ENCODE measurements at places on chromosomes 6 and 20.

DNA sequence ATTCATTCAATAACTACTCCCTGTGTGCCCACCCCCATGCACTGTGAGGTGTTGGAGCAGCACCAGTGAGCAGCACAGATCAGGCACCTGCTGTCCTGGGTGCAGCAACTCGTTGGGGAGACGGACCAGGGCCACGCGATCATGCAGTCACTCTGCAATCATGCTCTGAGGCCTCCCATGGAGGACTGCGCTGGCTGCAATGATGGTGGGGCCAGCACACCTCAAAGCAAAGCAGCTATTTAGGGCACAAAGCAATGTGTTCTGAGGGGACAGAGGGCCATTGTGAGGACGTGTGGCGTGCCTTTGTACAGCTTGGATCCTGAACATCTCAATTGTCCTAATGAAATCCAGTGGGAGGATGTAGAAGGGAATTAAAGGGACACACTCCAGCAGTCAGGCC is 41.0 kb upstream of the MPC1 start:
- no peak for DNase-seq

- no peak for DNase-seq
Measured at GRCh38 chr20:24098886-24099285, 110.3 kb upstream of the GGTLC1 start.

DNA sequence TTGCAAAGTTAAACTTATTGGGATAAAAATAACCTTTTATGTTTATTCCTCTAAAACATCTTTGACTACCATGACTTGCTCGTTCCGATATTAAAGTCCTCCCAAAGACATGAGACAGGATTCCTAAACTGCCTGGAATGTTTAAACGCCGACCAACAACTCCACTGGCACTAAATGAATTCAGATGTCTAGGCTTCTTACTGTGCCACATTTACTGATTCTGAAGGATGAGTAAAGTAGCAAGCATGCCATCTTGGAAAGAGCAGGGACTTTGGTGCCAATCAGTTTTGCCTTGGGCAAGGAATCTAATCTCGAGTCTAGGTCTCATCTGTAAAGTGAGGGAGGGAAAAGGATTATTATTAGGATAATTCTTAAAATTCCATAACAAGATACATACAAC is 25.3 kb downstream of the MBOAT1 start:
- DNase-seq: no peak

DNA sequence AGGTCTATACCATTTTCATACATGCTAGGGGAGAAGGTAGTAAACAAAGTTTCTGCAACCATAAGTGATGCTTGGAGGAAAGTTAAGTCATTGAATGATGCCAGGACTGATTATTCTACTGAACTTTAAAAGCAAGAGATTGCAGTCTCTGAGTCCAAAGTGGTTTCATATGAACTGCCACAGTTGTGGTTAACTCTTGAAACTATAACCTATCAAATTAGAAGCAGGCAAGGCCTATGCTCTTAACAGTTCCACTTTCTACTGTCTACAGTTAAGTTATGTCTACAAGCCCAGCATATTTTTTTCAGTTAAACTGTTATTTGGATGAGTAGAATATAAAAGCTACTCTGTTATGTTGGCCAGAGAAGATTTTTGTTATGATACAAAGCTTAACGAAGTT is 326.5 kb upstream of the RUNX2 start:
- no peak for DNase-seq

GRCh38 chr6:88666901-88667300 is 296.5 kb downstream of the RNGTT start:
- DNase-seq: no peak

DNA sequence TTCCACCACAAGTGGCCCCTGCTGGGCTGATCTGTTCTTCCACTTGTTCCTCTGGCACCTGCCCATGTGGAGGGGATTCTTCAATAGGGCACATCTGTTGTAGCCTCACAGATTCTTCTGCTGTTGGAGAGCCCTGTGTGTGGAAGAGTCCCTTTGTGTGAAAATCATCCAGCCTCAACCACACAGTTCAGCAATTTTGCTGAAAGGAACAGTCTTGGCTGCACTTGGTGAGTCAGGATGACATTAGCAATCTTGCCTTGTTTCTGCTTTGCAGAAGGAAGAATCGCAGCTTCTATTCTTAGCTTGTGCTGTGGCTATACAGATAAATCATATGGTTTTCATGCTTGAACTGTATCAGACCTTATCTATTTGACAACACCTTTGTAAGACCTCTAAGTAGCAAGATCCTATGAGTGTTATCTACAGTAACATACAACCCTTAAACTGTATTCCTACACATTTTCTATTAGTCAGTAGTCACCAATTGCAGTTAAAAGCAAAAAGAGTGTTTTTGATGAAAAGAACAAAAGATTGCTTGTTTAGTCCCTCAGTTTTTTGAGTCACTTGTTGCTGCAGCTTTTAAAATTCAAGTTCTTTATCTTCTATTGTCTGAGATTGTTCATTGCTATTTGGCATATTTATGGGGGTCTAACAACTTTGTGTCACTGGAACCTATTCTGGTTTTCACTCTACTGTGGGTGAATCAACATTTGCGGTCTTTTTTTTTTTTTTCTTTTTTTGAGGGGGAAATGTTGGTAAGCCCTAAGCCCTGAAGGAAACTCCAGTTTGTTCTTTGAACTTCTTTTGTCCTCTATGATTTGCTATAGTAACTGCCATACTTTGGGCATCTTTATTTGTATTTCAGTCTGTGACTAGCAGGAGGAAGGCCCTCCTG is 231.6 kb downstream of the TFAP2B start:
- DNase-seq: no peak

GRCh38 chr6:57198926-57199636 is 23.0 kb downstream of the RAB23 start:
- DNase-seq: no peak

DNA sequence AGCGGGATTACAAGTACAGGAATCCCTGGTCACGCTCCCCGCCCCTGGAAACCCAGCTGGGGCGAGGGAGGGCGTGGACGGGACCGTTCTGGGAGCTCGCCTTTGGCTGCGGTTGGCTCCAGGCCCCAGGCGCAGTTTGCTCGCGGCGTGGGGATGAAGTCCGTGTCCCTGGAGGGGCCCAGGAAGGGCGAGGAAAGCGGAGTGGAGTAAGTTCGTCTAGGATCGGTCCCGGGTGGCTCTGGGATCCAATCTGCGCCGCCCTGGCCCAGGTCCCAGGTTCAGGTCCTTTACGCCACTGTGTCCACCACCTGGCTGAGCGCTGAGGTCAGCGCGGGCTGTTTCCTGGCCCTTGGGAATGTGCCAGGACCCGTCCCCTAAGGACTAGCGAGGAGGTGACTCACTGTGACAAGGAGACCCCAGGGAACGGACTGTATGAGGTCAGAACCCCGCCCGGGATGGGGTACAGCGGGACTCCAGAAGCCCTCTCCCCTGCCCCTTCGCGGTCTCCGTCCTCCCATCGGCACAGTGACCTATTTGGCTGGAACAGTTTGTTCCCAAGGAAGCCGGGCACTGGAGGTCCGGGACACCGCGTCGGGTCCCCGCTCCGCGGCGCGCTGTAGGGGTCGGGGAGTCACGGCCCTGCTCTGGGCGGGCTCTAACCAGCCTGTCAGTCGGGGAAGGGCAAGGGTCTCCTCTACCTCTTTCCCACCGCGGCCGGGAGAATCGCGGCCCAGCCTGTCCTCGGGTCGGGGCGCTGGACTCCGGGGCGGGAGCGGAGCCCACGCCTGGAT is 724 bp downstream of the CDKN1A start:
- no peak for DNase-seq

- DNase-seq: no peak
Measured at GRCh38 chr6:75467966-75468365, 25.6 kb downstream of the FILIP1 start.

GRCh38 chr6:136470044-136470443 is 80.2 kb downstream of the MAP7 start:
- no peak for DNase-seq

GRCh38 chr6:4743062-4743461 is 33.1 kb upstream of the CDYL start:
- no peak for DNase-seq

- no peak for DNase-seq
Measured at GRCh38 chr6:83978324-83978734, 55.2 kb upstream of the MRAP2 start.

- DNase-seq: no peak
Measured at GRCh38 chr20:13402171-13402760, 181.2 kb downstream of the ISM1 start.

GRCh38 chr20:47318586-47319516 is 37.6 kb downstream of the ZMYND8 start:
- no peak for DNase-seq

GRCh38 chr6:169859978-169860703 is 108.7 kb downstream of the ERMARD start:
- no peak for DNase-seq

GRCh38 chr6:35044761-35045421 is 96.2 kb downstream of the TCP11 start:
- DNase-seq: no peak

- no peak for DNase-seq
Measured at GRCh38 chr20:38434301-38434741, 807 bp downstream of the SNHG17 start.

- DNase-seq: no peak
Measured at GRCh38 chr20:25226433-25227316, 21.2 kb upstream of the PYGB start.

- DNase-seq: no peak
Measured at GRCh38 chr6:147811913-147812629, 303.6 kb downstream of the SAMD5 start.

- DNase-seq: no peak
Measured at GRCh38 chr20:44110816-44111568, 76.0 kb downstream of the JPH2 start.

GRCh38 chr6:106981926-106982325 is 7.4 kb upstream of the CD24 start:
- no peak for DNase-seq

- DNase-seq: peak; percentile 6
Measured at GRCh38 chr20:39264506-39265172, 302.5 kb downstream of the DHX35 start.

- no peak for DNase-seq
Measured at GRCh38 chr6:106257195-106257594, 68.4 kb downstream of the ATG5 start.

GRCh38 chr20:45098103-45098773 is 2.7 kb downstream of the KCNS1 start:
- no peak for DNase-seq

GRCh38 chr6:146273490-146273889 is 244.6 kb downstream of the GRM1 start:
- DNase-seq: no peak

GRCh38 chr6:33108307-33108706 is 32.5 kb downstream of the HLA-DPB1 start:
- no peak for DNase-seq

- DNase-seq: no peak
Measured at GRCh38 chr6:56311533-56312448, 64.4 kb upstream of the COL21A1 start.

- no peak for DNase-seq
Measured at GRCh38 chr6:129485746-129486145, 224.2 kb downstream of the ARHGAP18 start.

DNA sequence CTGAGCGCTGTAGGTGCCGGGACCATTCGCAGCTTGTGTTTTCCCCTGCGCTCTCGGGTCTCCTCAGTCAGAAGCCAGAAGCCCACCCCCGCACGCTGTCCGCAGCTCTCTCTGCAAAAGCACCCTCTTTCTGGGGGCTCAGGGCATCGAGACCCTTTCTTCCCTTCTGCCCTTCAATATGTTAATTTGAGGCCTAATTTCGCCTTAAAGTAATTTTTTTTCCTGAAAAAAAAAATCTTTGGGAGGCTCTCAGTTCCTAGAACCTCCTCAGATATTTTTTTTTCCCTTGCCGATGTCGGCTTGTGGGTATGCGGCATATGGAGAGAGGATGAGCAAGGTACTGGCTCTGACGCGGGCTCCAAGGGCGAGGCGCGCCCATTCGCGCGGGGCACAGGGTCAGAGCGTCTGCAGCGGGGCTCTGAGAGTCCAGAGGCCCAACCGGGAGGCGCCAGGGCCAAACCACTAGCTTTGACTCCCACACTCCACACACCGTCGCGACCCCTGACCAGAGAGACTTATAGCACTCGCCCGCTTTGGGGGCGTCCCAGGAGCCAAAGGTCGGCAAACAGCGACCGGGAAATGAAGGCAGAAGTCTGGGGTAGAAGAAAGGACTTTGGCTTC is 893 bp downstream of the PRDM13 start:
- no peak for DNase-seq

- no peak for DNase-seq
Measured at GRCh38 chr20:43667341-43668132, 623 bp downstream of the MYBL2 start.

DNA sequence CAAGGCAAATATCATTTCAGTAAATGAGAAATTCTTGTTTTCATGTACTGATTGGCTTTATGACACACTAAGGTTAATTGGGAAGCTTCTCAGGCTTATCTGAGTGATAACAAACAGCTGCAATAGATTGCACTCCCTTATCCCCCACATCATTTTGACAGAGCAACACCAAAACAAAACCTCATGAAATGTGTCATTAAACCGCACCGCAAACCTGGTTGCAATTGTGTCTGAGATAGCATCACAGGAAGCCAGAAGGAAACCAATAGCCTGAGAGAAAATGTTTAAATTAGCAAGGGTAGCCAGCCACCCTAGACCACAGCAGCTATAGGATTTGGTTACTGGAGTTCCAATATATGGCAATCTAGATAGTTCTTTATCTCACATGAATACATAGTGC is 31.6 kb upstream of the LAMA4 start:
- no peak for DNase-seq

DNA sequence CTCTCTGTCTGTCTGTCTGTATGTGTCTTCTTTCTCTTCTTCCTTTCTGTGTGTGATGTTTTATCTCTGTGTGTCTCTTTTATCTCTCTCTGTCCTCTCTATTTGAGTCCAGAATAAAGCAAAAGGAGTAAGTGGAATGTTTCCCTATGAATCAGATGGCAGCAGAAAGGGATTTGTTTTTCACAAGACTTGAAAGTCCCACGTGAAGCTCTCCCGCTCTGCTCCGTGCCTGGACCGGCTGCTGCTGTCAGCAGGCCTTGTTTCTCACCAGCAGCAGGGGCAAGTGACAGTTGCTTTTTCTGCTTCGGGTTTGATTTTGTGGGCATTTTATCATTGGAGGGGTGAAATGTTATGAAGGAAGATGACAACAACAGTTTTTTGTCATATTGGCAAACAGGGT is 212.7 kb downstream of the PACRG start:
- no peak for DNase-seq

DNA sequence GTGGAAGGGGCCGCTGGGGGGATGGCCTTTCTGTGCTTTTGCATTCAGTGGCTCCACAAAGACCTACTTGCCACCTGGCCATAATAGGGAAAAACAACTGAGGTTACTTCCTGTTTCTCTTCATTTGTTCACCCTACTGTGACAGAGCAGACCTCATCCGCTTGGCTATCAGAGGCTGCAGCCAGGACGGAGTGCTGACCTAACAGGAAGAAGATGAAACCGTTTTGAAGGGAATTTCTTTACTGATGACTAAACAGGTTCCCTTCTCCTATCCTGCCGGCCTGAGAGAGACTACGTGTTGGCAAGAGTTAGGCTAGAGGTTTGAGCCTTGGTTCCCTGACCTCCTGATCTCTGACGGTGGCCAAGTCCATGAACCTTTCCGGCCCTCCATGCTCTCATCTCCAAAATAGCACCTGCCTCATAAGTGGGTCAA is 21.3 kb downstream of the PRR18 start:
- DNase-seq: no peak

- no peak for DNase-seq
Measured at GRCh38 chr6:32216285-32216684, 7.6 kb downstream of the NOTCH4 start.

GRCh38 chr6:26224940-26225847 is 138.0 kb downstream of the HFE start:
- no peak for DNase-seq

- no peak for DNase-seq
Measured at GRCh38 chr20:63525185-63525584, 4.6 kb downstream of the PPDPF start.

Data from stimulated activated CD8-positive, alpha-beta memory T cell treated with anti-CD3 and anti-CD28 coated beads, Interleukin-4, amount 100 ng/mL, for 1 hour (primary cell).